ENCODE measurements at places on chromosomes 12 and 14. TPM values are rescaled to one million over a fixed set of nuclear protein-coding genes. Genes with fewer than 3 reads are reported as not detected.

Gene SERPINA6
- total RNA-seq: not detected

Gene CCDC196
- total RNA-seq: not detected

Gene PPP4R4
- 25.5 TPM for total RNA-seq

Gene NANOG
- total RNA-seq: not detected

Gene EIF2S3B
- 1.8 TPM for total RNA-seq

Measured in neural progenitor cell (in vitro differentiated cells).